Stimulated activated CD8-positive, alpha-beta memory T cell treated with anti-CD3 and anti-CD28 coated beads, Interleukin-7, amount 100 ng/mL, for 1 hour (primary cell): ENCODE measurements at places on chromosomes 2 and 18.

DNA sequence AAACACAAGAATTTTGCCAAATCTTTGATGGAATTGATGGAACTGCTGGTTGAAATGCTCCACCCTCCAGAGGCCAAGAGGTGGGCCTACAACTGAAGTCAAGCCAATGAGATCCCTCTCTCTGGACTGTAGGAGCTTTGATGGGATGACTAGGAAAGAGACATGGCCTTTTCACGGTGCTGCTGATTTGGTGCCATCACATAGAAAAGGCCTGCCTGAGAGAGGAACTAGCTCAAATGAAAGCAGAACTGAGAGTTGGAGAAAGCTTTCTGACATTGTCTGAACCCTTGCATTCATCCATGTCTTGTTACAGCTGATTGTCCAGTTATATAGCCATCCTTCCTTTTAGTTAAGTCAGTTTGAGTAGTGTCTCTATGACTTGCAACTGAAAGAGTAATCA is 283.8 kb upstream of the LYPD1 start:
- DNase-seq, result no peak

DNA sequence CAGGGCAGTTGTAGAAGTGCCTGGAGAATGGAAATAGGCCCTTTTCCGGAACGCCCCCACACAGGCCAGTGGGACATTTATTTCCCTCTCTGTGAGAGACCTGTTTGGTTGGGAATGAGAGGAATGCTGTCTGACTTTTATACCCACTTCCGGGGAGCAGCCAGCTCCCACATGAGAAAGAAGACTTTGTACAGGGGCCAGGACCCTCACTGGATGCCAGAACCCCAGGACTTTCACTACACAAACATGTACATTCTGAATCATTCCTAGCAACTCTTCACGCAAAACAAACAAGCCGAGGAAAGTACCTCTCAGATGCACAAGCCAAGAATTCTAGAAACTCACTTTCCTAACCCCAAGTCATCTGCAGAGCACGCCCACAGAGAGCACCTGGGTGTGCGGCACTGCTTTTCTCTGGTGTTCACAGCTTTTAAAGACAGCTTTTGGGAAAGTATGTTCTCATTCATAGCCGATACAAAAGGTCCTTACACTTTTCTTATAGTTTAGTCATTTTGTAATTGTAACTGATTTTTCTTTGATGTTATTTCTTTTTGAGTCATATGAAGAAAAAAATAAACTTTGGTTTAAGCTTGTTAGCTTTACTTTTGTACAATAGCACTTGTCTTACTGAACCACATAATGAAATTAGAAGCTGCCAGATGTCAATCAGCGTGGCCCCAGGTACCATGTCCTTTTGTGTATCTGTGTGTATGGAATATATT is 856.1 kb upstream of the ID2 start:
- no peak for DNase-seq

DNA sequence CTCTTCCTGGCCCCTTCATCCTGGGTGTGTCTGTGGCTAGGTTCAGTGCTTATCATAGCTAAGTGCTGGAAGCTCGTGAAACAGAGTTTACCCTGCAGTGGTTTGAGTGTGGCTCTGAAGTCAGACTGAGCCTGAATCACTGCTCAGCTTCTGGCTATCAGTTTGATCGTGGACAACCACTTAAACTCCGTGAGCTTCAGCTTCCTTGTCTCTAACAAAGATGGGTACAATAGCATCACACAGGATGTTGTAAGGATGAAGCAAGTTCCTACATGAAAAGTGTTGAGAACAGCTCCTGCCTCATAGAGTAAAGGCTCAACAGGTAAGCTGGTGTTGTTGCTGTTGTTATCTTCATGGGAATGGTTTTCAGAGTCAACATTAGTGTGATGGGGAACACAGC is 210.3 kb downstream of the CLIP4 start:
- DNase-seq, result no peak

GRCh38 chr2:198595721-198596120 is 791.3 kb downstream of the PLCL1 start:
- no peak for DNase-seq

GRCh38 chr2:133837441-133838094 is 269.3 kb upstream of the NCKAP5 start:
- DNase-seq, result no peak

DNA sequence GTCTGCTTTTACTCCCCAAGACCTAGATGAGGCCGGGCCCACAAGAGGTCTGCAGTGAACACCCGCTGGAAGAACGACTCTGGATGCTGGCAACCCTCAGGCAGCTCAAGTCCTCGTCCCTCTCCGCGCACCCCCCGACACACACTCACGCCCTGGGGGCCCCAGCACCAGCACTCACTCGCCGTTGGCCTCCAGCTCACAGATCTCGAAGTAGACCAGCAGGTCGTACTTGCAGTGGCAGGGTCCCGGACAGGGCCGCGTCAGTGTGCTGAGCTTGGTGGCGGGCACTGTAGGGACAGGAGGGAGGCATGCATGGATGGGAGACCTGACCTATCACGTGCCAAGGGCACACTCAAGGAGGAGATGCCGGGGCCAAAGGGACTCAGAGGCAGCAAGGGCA is 49.4 kb downstream of the AQP12A start:
- DNase-seq, result no peak

- DNase-seq, result no peak
Observed at GRCh38 chr2:239793086-239793485, 232.1 kb downstream of the NDUFA10 start.

GRCh38 chr2:119263025-119263424 is 39.4 kb downstream of the STEAP3 start:
- no peak for DNase-seq

DNA sequence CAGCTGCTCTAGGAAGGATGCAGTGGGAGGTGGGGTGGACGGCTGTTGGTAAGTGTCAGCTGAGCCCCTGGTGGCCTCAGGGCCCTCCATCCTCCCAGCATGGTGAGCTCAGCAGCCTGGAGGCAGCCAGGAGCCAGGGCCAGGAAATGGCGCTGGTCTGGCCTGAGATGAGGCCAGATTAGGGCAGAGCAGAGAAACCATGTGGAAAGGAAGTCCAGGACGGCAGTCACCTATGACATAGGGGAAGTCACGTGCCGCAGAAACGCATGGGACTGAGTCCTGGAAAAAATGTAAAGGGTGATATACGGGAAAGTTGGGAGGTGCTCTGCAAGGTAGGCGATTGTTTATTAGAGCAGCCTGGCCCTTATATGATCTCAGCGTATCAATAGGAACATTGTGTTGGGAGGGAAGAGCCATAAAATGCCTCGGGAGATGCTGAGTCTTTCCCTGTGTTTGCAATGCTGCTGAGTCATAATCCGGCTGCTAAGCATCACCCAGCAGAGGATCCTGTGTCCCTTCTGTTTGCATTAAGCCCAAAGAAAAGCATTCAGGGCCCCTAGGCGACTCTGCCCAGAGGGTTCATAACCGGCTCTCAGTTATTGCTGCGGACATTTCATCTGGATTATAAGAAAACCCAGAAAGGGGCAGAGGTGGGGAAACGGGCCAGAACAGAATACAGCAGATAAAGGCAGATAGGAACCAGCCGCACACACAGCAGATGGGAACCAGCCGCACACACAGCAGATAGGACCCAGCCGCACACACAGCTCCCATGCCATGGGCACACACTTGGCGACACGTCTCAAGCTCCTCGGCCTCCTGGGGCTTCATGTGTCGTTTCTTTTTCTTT is 30.3 kb upstream of the B3GNT7 start:
- no peak for DNase-seq

GRCh38 chr2:230330725-230331124 is 3.7 kb downstream of the SP140L start:
- DNase-seq, result no peak

- no peak for DNase-seq
Observed at GRCh38 chr18:65735155-65735554, 15.7 kb upstream of the CDH7 start.

DNA sequence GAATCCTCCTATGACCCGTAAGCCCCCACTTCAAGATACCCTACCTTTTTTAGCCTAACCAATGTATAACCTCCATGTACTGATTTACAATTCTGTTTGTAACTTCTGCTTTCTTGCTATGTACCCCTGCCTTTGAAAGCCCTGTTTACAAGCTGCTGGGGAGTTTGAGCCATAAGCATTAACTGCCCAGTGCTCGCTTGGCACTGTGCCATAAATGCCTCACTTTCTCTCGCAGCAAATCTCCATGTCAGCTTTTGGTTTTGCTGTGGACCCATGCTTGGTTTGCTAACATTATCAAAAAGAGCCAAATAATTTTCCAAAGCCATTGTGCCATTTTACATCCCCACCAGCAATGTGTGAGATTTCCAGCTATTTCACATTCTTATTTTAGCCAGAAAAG is 51.8 kb downstream of the TEX51 start:
- DNase-seq, result no peak

GRCh38 chr18:5444269-5444668 is 99.5 kb downstream of the EPB41L3 start:
- DNase-seq, result no peak

- no peak for DNase-seq
Observed at GRCh38 chr2:224284134-224284946, 117.6 kb downstream of the FAM124B start.

DNA sequence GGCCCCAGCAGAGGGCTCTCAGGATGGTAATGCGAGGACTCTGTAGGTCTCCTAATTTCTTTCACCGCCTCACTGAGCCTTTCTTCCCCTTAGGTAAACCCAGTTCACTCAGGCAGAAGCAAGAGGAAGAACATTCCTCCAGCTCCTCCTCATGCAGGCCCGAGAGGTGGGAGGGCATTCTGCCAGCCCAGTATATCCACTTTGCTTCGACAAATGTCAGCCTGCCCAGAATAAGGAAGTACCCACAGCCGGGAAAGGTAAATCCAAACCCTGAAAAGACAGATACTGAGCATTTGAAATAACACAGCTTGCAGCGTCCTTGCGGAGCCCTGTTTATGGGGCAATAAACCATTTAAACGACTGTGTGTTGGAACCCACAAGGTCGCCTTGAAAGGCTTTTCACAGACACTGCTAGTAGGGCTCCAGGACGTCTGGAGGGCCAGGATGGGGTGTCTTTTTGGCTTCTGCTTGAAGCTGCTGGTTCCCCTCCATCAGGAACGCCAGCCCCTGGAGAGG is 63.0 kb upstream of the STPG4 start:
- no peak for DNase-seq

- DNase-seq, result no peak
Observed at GRCh38 chr2:231319867-231320266, 75.6 kb upstream of the B3GNT7 start.

DNA sequence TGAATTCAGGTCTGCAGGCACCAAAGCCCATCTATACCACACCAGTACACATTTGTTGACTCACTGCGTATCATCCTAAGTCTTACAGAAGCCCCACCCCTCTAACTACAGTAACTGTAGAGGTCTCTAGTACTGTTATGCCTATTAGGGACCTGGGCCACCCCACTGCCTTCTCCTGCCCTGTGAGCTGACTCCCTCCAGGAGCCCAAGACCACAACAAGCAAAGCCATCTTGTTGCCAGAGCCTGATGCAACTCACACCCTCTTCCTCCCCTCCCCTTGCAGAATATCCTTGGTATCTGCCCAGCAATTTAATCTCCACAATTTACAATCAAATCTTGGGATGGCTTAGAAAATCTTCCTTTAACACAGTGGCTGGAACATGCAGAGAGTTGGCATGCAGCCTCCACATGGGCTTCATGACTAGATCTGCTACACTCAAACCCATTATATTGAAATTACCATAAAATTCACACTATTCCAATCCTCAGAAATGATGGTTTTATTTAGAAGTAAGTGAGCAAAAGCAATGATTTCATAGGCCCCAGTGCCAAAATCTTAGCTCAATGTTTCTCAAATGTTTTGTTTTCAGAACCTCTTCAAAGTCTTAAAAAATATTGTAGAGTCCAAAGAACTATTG is 17.7 kb upstream of the CYP1B1 start:
- DNase-seq, result no peak

DNA sequence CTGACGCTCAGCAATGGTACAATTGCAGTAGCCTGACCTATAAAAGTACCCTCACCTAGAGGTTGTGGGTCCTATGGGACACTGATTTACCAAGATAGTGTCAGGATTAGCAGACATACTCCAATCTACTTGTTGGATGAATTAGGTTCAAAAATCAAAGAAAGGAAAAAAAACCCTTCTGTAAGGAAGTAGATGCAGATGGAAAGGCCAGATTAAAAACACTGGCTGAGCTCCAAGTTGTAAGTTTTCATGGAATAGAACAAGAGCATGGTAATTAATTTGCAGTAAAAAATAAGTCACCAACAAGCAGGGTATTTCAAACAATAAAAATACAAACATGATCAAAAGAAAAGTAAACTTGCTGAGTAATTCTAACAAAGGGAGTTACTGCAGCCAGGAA is 26.4 kb downstream of the IDH1 start:
- no peak for DNase-seq
